ENCODE measurements at places on chromosomes 7 and 10.

DNA sequence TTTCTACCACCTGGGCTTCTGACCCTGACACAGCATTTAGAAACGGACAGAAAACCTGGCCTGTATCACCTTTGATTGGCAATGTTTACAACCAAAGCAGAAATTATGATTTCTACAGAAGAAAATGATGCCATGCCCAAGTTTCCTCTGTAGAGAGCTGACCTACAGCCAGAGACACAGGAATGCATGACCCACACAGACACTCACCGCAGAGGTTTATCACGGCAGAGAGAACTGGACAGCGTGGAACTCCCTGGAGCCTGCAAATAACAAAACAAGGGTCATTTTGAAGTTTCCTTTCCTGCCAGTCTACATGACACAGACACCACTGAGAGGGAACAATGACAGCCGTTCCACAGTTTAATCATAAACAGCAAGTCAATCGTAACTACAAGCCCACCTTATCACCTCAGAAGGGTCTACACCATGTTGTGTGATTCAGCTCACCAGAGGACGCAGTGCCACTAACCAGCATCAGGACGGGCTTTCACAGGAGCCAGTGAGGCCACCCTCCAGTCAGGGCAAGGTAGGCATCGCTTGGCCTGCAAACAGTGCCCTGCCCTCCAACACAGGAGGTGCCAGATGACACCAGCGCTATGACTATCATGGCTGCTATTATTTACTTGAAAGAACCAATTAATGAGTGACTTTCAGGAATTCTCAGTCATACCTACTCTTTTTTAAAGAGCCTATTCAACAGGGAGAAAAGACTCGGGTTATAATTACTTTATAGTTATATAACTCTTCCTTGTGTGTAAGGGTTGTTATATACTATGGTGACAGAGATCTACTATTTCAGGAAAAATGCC lies 139.9 kb downstream of the TNS3 start:
- DNase-seq = no peak

- no peak for DNase-seq
These were observed 23.2 kb upstream of the ELAPOR2 start for GRCh38 chr7:87082675-87083074.

GRCh38 chr7:311796-312195 lies 21.8 kb downstream of the FOXL3 start:
- DNase-seq = no peak

- no peak for DNase-seq
These were observed 38.5 kb downstream of the UNC5B start for GRCh38 chr10:71250842-71251241.

- DNase-seq = no peak
These were observed 102.5 kb downstream of the PCLO start for GRCh38 chr7:83060218-83060617.

GRCh38 chr7:76234931-76235441 lies 33.3 kb downstream of the SRRM3 start:
- peak; percentile 49 for DNase-seq

GRCh38 chr7:110283056-110283455 lies 807.9 kb upstream of the LRRN3 start:
- no peak for DNase-seq

DNA sequence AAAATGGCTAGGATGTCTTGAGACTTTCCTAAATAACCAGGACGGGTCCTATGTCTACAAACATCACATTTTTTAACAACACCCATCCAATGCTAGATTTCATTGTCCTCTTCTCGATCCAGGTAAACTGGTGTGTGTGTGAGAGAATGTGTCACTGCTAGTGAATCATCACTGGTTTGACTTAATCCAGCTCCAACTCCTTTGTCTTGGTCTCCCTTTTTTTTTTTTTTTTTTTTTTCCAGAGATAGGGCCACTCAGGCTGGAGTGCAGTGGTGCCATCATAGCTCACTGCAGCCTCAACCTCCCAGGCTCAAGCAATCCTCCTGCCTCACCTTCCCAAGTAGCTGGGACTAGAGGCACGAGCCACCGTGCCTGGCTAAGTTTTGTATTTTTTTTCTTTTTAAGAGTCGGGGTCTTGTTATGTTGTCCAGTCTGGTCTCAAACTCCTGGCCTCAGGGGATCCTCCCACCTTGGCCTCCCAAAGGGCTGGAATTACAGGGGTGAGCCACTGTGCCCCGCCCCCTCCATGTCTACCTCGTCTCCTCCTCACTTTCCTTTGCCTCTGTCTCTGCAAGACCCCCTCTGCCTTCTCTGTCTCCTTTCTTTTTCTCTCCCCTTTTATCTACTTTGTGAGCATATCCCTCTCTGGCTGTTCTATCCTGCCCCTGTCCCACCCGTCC lies 2.2 kb upstream of the UFSP1 start:
- no peak for DNase-seq

GRCh38 chr10:62687230-62687748 lies 117.2 kb upstream of the ADO start:
- no peak for DNase-seq

DNA sequence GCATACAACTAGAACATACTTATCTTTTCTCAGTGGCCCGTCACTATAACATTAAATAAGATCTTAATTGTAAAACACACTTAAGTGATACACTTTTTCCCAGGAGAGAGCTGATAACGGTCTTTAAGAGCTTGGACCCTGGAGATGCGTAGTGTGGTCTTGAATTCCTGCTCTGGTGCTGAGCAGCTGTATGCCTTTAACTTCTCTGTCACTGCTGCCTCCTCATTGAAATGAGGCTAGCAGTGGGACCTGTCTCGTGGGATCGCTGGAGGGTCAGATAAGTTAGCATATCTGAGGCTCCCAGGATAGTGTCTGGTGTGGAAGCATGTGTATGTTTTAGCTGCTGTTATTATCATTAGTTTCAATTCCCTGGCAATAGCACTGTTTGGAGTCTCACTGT lies 194.9 kb downstream of the SDK1 start:
- no peak for DNase-seq

GRCh38 chr7:23184709-23185359 lies 3.0 kb downstream of the NUP42 start:
- DNase-seq = no peak

GRCh38 chr10:105691811-105692210 lies 1050.7 kb downstream of the SORCS3 start:
- no peak for DNase-seq

GRCh38 chr7:39510864-39511354 lies 55.3 kb upstream of the YAE1 start:
- no peak for DNase-seq

DNA sequence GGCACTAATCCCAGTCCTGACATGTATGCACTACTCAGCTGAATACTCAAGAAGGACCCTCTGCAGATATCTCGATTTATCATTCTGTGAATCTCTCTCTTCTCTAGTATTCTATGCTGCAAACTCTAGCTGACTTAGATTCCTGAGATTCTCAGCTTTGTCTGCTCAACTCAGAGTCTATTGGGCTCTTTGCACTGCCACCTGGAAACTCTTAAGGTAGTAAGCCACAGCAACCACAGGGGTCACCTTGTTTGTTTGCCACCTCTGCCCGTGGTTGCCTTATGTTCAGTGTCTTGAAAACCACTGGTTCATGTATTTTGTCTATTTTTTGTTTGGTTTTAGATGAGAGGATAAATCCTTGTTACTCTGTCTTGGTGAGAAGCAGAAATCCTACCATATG lies 72.9 kb downstream of the SP8 start:
- no peak for DNase-seq

DNA sequence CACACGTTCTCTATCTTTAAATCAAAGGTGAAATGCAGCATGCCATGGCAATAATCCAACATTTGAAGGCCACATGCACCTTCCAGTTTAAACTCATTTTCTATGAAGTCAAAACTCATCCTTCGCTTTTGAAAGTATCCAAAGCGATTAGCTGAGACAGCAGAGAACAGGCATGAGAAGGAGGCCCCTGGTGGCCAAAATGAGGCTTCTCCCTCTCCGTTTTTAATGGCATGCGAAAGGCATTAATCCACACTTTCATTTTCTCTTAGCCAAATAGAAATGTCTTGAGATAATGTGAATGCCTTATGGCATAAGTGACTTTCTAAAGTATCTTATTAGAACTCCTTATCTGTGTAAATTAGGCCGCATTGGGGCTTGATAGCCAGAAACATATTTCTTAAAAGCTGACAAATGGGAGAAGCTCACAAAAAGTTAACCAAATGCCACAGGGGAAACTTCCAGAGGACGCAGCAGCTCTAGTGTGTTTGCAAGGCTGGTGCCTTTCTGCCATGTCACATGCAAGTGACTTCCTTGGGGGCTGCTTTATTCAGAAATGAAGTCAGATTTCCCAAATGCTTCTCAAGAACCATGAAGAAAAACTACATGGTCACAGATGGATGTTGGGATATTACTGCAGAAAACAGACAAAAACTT lies 1189.6 kb downstream of the SORCS1 start:
- DNase-seq = no peak

DNA sequence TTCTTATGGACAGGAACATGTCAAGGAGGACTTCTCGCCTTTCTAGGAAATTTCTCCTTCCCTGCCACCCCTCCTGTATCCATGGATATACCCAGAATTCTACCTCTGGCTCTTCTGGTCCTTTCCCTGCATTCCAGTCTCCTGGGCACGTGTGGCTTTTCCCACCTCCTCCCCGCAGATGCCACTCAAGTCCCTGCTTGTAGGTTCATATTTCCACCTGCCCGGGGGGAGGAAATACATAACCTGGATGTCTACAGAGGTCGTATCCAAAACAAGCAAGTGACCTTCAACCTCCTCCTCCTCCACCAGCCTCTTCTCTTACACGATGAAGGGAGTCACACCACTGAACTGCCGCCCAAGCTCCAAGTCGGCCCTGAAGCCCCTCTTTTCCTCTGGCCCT lies 20.7 kb downstream of the FGFR2 start:
- no peak for DNase-seq
